CD4-positive, alpha-beta T cell treated with Interleukin-4 for 1 hour (primary cell): ENCODE measurements at places on chromosomes 1 and 21.

DNA sequence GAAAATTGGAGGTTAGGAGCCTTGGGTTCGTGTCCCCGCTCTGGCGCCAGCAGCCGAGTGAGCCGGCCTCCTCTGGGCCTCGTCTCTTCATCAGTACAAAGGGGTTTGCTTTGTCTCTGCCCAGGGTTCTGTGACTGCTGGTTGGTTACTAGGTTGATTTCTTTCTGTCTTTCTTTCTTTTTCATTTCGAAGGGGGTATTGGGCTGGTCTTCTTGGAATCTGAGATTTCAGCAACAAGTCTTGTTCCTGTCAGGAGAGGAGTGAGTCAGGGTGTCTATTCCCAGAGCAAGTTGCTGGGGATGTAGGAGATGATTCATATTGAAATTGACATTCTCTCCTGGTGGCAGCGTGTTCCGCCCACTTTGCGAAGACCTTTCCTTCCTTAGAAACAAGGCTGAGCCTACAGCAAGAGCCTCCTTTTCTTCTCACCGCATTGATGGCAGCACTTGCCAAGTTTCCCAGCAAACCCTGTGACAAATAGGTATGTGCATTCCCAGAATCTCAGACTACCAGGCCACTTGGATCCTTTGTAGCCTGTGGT lies 79.2 kb downstream of the MAN1C1 start:
- DNase-seq: no peak

DNA sequence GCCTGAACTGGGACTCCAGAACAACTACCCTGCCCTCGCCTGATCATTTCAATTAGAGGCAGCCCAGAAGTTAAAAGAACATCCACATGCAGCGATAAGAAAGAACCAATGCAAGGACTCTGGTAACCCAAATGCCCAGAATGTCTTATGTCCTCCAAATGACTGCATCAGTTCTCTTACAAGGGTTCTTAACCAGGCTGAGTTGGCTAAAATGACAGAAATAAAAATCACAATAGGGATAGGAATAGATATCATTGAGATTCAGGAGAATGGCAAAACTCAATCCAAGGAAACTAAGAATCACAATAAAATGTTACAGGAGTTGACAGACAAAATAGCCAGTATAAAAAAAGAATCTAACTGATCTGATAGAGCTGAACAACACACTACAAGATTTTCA lies 80.1 kb upstream of the PTGFR start:
- no peak for DNase-seq

GRCh38 chr1:178190881-178191280 lies 97.0 kb downstream of the RASAL2 start:
- no peak for DNase-seq

GRCh38 chr1:184919892-184920291 lies 54.4 kb downstream of the NIBAN1 start:
- no peak for DNase-seq

DNA sequence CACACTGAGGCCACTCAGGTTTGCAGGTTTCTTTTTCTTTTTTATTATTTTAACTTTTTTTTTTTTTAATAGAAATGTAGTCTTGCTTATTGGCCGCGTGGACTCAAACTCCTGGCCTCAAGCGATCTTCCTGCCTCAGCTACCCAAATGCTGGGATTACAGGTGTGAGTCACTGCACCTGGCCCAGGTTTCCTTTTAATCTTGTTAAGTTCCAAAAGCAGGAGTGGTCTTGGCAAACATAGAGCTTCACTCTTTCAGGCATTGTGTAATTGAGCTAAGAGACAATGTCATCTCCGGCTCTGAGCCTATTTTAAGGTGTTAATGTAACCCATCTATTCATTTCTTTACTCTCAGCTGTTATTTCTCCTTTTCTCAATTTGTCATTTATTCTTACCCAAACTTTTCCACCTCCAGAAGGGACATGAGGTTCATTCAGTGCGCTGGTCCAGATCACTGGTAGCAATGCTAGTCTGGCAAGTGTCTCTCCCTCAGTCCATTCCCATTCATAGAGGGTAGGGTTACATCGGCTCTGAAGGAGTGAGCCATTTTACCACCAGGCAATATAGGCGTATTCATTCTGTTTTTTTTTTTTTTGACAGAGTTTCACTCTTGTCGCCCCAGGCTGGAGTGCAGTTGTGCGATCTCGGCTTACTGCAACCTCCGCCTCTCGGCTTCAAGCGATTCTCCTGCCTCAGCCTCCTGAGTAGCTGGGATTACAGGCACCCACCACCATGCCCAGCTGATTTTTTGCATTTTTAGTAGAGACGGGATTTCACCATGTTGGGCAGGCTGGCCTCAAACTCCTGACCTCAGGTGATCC lies 11.3 kb upstream of the MFSD2A start:
- DNase-seq: no peak

GRCh38 chr21:25387665-25388064 lies 219.6 kb downstream of the MRPL39 start:
- DNase-seq: no peak

DNA sequence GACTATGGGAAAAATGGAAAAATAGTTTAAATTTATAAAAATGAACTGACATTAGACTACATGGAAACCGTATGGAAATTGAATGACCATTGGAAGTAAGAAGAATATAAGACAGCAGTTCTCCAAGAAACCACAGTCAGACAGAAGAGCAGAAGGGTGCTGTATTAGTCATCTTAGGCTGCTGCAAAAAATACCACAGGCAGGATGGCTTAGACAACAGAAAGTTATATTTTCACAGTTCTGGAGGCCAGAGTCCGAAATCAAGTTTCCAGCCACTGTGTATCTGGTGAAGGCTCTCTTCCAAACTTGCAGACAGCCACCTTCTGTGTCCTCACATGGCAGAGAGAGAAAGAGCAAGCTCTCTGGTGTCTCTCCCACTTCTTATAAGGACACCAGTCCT lies 175.2 kb downstream of the DSCAM start:
- no peak for DNase-seq

GRCh38 chr1:162857850-162858249 lies 3.1 kb downstream of the CCDC190 start:
- DNase-seq: no peak

DNA sequence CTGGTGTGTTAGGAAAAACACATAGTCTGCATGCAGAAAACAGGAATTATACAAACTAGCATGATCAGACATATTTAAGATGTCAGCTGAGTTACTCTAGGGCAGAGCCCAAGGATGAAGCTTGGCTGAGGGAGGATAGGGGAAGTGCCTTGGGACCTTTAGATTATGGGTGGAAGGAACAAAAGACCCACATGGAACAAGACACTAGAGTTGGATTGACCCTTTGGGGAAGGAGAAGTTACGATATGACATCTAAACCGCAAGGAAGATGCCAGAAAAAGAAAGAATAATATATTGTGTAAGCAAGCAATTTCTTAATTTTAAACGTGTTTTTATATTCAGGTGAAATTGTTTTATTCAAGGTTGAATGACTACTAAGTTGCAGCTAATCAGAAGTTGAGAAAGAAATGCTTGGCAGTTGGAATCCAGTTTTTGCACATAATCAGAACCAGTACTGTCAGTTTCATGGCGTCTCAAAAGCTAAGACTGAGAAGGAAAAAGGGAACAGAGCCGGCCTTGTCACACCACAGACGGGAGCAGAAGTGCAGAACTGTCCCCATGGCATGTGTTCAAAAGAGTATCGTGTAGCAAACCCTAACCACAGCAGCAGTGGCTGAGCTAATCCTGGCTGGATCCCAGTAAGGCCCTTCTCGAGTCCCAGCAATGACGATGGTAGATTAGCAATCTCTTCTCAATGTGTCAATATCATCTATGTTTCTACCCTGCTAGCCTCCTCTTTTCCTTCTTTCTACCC lies 31.2 kb upstream of the IFNAR2 start:
- no peak for DNase-seq

GRCh38 chr1:231172411-231172810 lies 10.6 kb downstream of the TRIM67 start:
- DNase-seq: no peak

GRCh38 chr1:58769809-58770320 lies 14.0 kb downstream of the JUN start:
- DNase-seq: no peak

- no peak for DNase-seq
These were observed 643.2 kb downstream of the KCNT2 start for GRCh38 chr1:195965036-195965435.

GRCh38 chr1:221527886-221528624 lies 213.8 kb downstream of the DUSP10 start:
- no peak for DNase-seq

DNA sequence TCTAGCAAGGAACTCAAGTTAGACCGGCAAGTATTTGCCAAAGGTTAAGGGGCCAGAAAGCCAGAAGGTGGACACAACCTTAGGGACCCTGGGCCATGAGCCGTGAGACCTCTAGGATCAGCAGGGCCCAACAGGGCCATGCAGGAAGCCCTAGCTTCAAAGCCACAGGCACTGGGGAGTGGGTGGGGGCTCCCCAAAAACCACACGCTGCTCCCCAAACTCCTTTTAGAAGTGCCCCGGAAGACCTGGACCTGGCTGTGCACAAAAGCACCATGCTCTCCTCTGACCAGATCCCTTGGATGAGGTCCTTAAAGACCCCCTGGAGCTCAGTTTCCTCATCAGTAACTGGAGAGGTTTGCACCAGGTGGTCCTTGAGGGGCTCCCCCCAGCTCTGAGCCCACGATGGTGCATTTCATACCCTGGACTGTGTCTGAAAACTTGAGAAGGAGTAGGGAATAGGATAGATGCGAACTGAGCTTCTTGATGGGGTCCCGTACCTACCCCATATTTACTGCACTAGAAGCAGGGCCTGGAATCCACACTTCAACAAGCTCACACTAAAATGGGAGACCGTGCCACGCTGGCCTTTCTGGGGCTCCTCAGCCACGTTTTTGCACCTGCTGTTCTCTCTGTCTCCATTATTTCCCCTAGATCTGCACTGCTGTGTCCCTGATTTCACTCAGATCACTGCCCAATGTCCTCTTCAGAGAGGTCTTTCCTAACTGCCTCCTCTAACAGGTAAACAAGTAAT lies 40.6 kb upstream of the LBR start:
- DNase-seq: peak; percentile 29

GRCh38 chr1:26820784-26821269 lies 5.7 kb upstream of the ZDHHC18 start:
- peak; percentile 73 for DNase-seq

DNA sequence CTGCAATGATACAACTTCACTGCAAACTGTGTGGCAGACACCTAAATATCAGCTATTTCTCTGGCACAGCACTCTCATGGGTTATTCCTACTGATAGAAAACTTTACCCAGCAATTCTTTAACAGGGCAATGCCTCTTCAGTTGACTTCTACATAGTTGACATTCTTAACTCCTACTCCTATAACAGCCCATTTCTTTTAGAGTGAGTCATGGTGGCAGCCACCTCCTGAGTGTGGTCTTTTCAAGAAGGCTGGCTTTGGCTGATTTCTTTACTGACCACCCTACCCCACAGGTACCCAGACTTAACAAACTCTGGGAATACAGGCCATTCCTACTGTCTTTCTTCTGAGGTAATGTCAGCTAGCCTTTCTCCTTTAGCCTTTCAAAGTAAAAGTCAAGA lies 805.8 kb upstream of the ADGRL2 start:
- DNase-seq: no peak
